Endothelial cell (in vitro differentiated cells): ENCODE measurements at places on chromosomes 7 and 10.

DNA sequence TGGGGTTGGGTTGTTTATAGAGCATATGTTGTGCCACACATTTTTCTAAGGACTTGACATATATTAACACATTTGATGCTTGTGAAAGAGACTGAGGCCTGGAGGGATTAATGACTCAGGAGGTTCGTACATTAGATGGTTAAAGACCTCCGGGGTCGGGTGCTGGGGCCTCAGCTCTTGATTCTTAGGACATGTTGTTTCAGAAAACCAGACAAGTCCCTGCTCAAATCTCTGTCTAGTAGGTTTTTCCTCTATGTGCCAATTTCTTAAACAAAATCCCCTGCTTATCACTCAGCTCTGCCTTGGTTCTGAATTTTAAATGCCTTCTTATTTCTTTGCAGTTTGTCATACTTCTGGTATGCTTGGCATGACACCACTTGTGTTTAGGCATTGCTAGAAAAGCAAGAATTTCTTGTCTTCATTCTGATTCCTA, 5.8 kb downstream of the UPP1 start:
- H3K4me1 ChIP-seq = peaks cover 38% of the 10 kb centered on the region
- no peaks in the 10 kb centered on the region for H3K27me3 ChIP-seq
- H3K36me3 ChIP-seq = peaks cover 60% of the 10 kb centered on the region

GRCh38 chr10:98589007-98589406, 142.3 kb upstream of the HPS1 start:
- H3K4me3 ChIP-seq = no peak overlapping the region
- H3K27me3 ChIP-seq = no peaks in the 10 kb centered on the region
- no peak overlapping the region for H3K27ac ChIP-seq
- no peaks in the 10 kb centered on the region for H3K4me1 ChIP-seq

- no peaks in the 10 kb centered on the region for H3K36me3 ChIP-seq
- no peaks in the 10 kb centered on the region for H3K4me1 ChIP-seq
- no peak overlapping the region for H3K4me3 ChIP-seq
- H3K27ac ChIP-seq = no peak overlapping the region
- H3K27me3 ChIP-seq = peaks cover 4% of the 10 kb centered on the region
- DNase-seq = no peak
These were observed 383.3 kb downstream of the INHBA start for GRCh38 chr7:41319581-41319980.

DNA sequence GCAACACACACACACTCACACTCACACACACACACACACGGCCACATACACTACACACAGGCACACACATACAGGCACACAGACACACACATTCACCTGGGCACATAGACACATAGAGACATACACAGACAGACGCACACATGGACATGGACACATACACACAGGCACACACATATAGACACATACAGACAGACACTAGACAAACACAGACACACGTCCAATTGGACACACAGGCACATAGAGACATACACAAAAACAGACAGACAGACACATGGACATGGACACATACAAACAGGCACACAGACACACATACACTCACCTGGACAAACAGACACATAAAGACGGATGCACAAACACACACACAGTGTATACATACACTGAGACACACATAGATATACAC, 21.7 kb upstream of the ACTR3B start:
- no peaks in the 10 kb centered on the region for H3K4me1 ChIP-seq
- no peak overlapping the region for H3K4me3 ChIP-seq
- no peak for DNase-seq
- no peak overlapping the region for H3K27ac ChIP-seq
- peaks cover 11% of the 10 kb centered on the region for H3K27me3 ChIP-seq

DNA sequence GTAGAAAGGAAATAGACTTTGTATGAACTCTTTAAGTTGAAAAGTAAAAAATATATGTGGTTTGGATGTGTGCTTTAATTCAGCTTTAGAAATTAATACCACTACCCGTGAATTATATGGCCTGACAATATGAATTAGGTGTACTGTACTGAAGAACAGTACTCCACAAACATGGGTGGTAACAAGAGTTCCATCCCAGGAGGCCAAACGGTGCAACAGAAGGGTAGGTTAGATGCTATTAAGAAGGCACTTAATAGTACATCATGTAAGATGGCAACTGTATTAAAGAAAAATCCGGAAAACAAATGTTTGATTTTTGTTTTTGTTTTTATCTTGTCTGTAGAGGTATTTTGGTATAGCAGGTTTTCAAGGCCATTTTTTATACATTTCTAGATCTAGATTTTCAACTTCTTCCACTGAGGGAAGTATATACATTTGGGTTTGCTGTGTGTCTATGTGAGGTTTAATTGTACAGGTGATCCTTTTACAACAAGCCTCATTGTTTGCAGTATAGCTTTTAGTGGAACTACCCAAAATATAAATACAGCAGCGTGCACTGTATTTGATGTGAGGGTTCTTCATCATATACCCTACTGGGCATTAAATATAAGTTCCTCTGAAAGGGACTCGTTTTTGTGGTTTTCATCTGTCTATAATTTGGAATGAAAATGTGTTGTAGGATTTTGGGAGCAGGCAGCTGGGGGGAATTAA, 115.7 kb downstream of the SVOPL start:
- no peak for DNase-seq
- peaks cover 32% of the 10 kb centered on the region for H3K36me3 ChIP-seq
- no peaks in the 10 kb centered on the region for H3K27me3 ChIP-seq
- H3K4me3 ChIP-seq = no peak overlapping the region
- no peak overlapping the region for H3K27ac ChIP-seq

DNA sequence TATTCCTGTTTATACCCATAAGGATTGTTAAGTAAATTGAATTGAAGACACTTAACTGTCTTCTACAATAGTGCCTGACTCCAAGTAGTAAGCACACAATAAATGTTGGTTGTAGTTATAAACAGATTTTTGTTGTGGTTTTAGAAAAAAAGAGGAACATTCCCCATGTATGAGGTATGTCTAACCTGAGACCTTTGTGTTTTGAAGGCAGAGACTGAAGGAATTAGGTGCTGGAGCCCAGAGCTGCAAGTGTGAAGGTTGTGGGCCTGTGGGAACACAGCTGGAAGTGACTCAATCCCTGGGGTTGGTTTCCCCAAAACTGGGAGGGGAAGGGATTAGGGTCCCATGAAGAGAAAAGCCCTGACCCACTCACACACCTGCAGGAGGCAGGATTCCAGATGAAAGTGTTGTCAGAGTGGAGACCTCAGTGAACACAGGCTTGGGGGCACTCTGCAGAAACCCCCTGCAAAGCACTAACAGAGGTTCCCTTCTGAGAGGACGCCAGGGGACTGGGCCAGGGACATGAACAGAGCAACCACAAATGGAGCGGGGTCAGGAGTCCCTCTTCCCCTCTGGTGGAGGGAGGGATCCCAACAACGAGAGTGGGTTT, 265.1 kb upstream of the KLF14 start:
- DNase-seq = no peak
- peaks cover 1% of the 10 kb centered on the region for H3K27me3 ChIP-seq
- no peak overlapping the region for H3K27ac ChIP-seq
- no peak overlapping the region for H3K4me3 ChIP-seq
- H3K4me1 ChIP-seq = no peaks in the 10 kb centered on the region

- H3K4me3 ChIP-seq = no peak overlapping the region
- no peaks in the 10 kb centered on the region for H3K4me1 ChIP-seq
- H3K27me3 ChIP-seq = no peaks in the 10 kb centered on the region
- no peak for DNase-seq
- H3K36me3 ChIP-seq = peaks cover 3% of the 10 kb centered on the region
These were observed 55.8 kb upstream of the LANCL2 start for GRCh38 chr7:55309040-55309991.

- peaks cover 4% of the 10 kb centered on the region for H3K27me3 ChIP-seq
- no peak overlapping the region for H3K27ac ChIP-seq
- peaks cover 3% of the 10 kb centered on the region for H3K36me3 ChIP-seq
- no peak for DNase-seq
- no peak overlapping the region for H3K4me3 ChIP-seq
- peaks cover 9% of the 10 kb centered on the region for H3K4me1 ChIP-seq
These were observed 504.4 kb downstream of the GALNT17 start for GRCh38 chr7:71636329-71636728.

DNA sequence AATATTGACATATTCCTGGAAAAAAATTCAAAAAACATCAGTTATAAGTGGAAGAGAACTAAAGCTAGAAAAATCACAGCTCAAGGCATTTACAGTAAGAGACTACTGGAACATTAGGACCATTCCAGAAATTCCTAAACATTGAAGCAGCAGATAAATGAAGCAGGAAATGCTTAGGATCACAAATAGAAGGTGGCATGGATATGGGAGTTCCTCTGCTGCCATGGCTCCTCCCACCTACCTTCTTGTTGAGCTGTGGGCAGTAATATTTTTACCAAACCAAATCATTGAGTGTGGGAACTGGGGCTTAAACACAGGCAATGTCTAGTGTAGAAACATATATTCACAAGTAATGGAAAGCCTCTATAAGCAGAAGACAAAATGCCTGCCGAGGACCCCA, 292.8 kb downstream of the ANKRD7 start:
- no peak overlapping the region for H3K4me3 ChIP-seq
- no peaks in the 10 kb centered on the region for H3K4me1 ChIP-seq

GRCh38 chr10:116470768-116471415, 43.2 kb downstream of the PNLIPRP3 start:
- peaks cover 1% of the 10 kb centered on the region for H3K27me3 ChIP-seq
- peak; percentile 46 for DNase-seq
- H3K4me3 ChIP-seq = no peak overlapping the region
- no peaks in the 10 kb centered on the region for H3K36me3 ChIP-seq

GRCh38 chr10:49332333-49332732, 33.4 kb downstream of the C10orf71 start:
- no peak overlapping the region for H3K27ac ChIP-seq
- peaks cover 6% of the 10 kb centered on the region for H3K27me3 ChIP-seq
- DNase-seq = no peak
- H3K4me3 ChIP-seq = no peak overlapping the region
- peaks cover 25% of the 10 kb centered on the region for H3K4me1 ChIP-seq
- peaks cover 8% of the 10 kb centered on the region for H3K36me3 ChIP-seq

- H3K4me1 ChIP-seq = peaks cover 4% of the 10 kb centered on the region
- no peak overlapping the region for H3K4me3 ChIP-seq
- H3K27ac ChIP-seq = no peak overlapping the region
- no peak for DNase-seq
- no peaks in the 10 kb centered on the region for H3K27me3 ChIP-seq
These were observed 41.6 kb upstream of the GTF2IRD1 start for GRCh38 chr7:74412056-74412455.

DNA sequence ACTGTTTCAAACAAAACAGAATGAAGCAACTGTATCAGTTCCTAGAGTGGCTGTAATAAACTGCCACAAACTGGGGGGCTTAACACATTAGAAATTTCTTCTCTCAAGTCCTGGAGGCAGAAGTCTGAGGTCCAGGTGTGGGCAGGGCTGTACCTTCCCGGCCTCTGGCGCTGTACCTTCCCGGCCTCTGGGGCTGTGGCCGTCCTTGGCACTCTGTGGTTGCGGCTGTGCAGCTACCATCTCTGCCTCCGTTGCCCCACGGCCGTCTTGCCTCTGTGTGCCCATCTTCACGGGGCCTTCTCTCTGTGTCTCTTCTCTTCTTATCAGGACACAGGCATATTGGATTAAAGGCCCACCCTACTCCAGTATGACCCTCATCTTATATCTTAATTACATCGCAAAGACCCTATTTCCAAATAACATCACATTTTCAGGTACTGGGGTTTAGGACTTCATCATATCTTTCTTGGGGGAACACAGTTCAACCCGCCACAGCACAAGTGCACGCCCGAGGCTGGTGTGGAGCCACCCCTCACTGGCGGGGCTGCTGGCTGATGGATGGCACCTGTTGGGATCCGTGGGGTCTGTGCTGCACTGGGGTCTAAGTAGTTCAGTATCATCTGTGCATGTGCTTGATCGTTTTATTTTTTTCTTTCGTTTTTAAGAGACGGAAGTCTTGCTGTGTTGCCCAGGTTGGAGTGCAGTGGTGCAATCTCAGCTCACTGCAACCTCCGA, 123.2 kb downstream of the ACTR3B start:
- H3K36me3 ChIP-seq = no peaks in the 10 kb centered on the region
- H3K27me3 ChIP-seq = peaks cover 6% of the 10 kb centered on the region
- no peak overlapping the region for H3K27ac ChIP-seq
- no peak for DNase-seq
- H3K4me3 ChIP-seq = no peak overlapping the region

DNA sequence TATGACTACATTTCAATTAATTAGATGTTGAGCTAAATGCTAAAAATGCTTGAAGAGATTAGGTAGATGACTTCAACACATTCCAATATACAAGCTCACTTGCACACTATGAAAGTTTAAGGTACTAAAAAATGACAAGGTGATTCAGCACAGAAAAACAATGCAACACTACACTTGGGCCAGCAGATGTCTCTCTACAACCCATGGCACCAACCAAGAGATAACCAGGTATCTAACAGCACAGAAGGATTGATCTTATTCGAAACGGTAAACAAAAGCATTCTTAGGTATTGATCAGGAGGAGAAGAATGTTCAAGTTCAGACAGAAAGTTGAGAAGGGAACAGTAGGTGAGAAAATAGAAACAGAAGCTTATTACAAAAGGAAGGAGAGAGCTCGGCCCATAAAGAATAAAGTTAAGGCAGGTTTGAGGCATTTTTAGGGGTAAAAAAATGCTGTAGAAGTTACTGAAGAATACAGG, 248.2 kb upstream of the KLF14 start:
- peaks cover 2% of the 10 kb centered on the region for H3K27me3 ChIP-seq
- H3K4me3 ChIP-seq = no peak overlapping the region
- DNase-seq = no peak
- H3K36me3 ChIP-seq = no peaks in the 10 kb centered on the region

DNA sequence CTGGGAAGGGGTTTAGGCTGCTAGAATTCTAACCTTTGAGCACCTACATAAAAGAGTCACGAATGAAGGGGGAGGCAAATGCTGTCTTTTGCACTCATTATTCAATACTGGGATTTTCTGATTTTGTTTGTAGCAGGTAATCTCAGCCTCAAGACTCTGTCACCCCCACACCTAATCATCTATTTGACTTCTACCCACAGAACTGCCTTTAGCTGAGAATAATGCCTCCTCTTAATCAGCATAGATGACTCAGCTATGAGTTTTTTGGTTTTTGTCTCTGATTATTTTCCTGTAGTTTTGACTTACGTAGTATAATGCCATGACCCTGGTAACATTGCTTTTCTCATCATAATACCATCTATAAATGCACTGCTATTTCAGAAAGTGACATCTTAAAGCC, 42.7 kb upstream of the CACNB2 start:
- no peak overlapping the region for H3K27ac ChIP-seq
- H3K4me1 ChIP-seq = no peaks in the 10 kb centered on the region
- DNase-seq = no peak
- no peaks in the 10 kb centered on the region for H3K36me3 ChIP-seq

- H3K4me3 ChIP-seq = peak overlapping the region; percentile 95
- DNase-seq = peak; percentile 71
- H3K27ac ChIP-seq = peak overlapping the region; percentile 88
- peaks cover 22% of the 10 kb centered on the region for H3K4me1 ChIP-seq
- peaks cover 6% of the 10 kb centered on the region for H3K36me3 ChIP-seq
These were observed 846 bp downstream of the MINPP1 start for GRCh38 chr10:87505366-87506111.

- no peak overlapping the region for H3K4me3 ChIP-seq
- H3K4me1 ChIP-seq = peaks cover 9% of the 10 kb centered on the region
- H3K36me3 ChIP-seq = no peaks in the 10 kb centered on the region
- DNase-seq = no peak
- no peak overlapping the region for H3K27ac ChIP-seq
These were observed 4.6 kb downstream of the KIF20B start for GRCh38 chr10:89706011-89706410.
